HS-5 (cell line): ENCODE measurements at places on chromosomes 2 and 18.
A peak's percentile ranks its signal among the peaks of the same experiment; 100 is the strongest.

GRCh38 chr2:10520154-10520553 is 72.0 kb upstream of the ODC1 start:
- no peak for DNase-seq

DNA sequence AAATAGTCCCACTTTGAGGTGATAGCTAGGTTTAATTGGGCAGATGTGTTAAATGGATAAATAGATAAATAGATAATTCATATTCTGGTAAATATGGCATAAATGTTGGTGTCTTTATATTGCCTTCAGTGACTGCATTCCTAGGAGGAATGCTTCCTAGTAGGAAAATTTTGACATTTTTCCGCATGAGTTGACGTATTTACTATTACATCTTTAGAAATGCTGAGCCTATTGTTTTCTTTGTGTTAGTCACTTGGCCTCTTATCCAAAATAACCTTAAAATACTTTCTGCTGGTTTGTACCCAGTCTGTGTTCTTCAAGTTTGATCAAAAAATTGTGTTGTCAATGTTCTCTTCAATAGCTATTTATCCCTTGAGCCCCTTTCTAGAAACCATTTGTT is 495.6 kb upstream of the ZEB2 start:
- no peak for DNase-seq

GRCh38 chr2:138003411-138003810 is 39.1 kb downstream of the HNMT start:
- no peak for DNase-seq

GRCh38 chr2:168663993-168664392 is 138.4 kb upstream of the NOSTRIN start:
- DNase-seq: no peak

DNA sequence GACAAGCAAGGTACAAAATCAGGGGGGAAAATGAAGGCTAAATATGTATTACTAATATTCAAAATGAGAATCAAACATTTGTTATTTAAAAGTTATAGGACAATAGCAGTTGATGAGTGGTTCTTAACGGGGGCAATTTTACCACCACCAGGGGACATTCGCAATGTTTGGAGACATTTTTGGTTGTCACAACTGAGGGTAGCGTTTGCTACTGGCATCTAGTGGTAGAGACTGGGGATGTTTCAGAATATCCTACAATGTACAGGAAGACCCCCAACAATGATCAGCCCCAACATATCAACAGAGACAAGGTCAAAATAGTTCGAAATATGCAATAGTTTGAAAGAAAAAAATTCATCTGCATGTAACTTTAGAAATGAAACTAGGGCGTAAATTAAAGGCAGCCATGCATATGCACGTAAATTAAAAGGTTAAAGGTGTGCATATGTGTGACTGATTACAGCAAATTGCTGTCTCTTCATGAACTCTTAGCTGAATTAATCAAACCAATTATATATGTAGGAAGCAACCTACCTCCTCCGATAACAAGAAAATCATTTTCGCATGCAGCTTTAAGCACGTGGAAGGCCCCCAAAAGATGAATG is 61.2 kb upstream of the CUL3 start:
- DNase-seq: no peak

GRCh38 chr2:57515366-57515765 is 531.2 kb upstream of the VRK2 start:
- no peak for DNase-seq

GRCh38 chr18:75211626-75211952 is 992 bp downstream of the TSHZ1 start:
- DNase-seq: no peak

DNA sequence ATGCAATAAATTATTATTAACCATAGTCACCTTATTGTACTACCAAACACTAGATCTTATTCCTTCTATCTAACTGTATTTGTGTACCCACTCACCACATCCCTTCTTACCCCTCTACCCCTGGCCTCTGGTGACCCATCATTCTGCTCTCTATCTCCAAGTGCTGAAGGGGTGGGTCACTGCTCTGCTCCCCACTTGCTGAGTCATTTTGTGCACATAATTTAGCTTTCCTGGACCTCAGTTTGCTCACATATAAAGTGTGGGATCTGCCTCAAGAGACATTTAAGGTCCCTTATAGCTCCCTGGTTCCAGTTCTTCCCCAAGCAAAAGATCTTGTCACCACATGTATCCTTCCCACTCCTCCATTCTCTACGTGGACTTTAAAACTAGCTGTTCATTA is 169.4 kb downstream of the ZNF385B start:
- DNase-seq: no peak

DNA sequence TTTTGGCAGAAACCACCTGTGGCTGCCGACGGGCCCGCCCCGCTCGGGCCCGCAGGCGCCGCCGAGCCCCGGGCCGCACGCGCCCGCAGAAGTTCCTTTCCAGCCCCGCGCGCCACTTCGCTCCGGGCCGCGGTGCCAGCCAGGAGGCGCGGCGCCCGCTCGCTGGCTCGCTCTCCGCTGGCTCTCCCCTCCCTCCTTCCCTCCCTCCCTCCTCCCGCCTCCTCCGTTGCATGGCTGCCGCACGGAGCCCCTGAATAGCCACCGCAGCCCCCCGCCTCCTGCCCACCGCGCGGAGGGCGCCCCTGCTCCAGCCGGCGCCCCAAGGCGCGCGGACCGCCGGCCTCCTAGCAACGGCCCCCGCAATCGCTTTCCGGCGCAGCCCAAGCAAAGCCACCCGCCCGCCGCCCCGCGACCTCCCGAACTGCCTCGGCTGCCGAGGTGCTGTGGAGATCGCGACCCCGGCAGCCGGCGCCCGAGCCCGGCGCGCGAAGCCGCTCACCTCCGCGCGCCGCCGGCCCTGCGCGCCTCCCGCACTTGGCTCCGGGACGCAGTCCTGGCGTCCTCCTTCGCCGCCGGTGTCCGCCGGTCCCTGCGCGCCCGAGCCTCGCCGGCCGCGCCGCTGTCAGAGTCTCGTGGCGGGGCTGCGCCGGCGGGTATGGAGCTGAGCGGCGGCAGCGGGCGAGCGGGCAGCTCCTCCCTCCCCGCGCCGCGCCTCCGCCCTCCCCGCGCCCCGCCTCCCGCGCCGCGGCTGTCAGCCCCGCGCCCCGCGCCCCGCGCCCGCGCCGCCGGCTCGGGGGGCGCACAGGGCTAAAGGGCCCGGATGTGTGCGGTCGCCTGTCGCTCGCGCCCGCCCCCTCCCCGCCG is at the start of gene ZBTB7C:
Gene ZBTB7C (minus strand): TSS at position 657 of the 864 bp plus-strand sequence.
- DNase-seq: no peak

GRCh38 chr2:152861349-152861942 is 143.0 kb downstream of the ARL6IP6 start:
- no peak for DNase-seq

DNA sequence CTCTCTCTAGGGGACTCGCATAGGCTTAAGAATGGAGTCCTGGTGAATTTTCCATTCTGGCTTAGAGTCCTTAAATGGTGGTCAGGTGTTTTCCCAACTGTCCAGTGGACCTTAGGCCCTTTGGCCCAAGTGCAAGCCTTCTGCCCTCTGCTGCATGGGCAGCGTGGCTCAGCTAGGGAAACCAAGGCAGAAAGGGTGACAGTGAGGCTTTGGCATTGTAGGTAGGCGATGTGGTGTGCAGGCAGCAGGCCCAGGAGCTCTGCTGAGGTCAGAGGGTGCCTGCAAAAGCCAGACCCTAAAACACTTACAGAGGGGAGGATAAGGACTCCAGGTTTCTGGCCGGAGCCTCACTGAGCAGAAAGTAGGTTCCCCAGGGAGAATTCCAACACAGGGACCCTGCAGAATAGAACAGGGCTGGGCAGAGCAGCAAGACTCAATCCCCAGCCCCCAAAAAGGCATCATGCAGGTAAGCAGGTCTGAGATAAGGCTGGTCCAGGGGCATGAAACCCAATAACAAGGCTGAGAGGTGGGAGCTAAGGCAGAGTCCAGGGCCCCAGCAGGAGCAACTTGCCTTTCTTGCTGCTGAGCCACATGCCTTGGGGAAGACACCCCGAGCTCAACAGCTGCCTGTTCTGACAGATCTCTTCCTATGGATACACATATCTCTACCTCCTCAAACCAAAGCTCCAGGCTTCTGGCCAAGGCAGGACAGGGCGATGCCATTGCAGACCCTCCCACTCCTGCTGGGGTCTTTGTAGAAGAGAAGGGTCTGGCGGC is 199.7 kb downstream of the TNS1 start:
- no peak for DNase-seq

- no peak for DNase-seq
These were observed 116.5 kb upstream of the OTOS start for GRCh38 chr2:240256704-240257637.

GRCh38 chr2:129876541-129876940 is 102.9 kb upstream of the RAB6C start:
- DNase-seq: no peak

DNA sequence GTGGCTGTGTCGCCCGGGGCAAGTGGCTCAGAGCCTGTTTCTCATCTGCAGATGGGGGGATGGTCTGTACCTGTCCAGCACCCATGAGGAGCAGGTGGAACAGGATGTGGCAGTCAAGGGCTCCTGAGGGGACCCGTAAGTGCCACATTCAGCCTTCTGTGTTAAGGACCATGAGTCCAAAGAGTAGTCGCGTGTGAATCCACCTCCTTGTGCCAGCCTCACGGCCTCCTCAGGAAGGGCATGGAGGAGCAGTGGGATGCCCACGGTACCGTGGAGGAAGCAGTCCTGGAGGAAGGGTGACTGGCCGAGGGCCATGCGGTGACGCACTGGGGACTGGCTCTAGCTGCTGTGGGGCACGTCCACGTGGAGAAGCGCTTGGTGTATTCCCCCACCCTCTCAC is 61.1 kb downstream of the ODC1 start:
- no peak for DNase-seq

- DNase-seq: no peak
These were observed 142.0 kb downstream of the ZEB2 start for GRCh38 chr2:144377914-144378313.

DNA sequence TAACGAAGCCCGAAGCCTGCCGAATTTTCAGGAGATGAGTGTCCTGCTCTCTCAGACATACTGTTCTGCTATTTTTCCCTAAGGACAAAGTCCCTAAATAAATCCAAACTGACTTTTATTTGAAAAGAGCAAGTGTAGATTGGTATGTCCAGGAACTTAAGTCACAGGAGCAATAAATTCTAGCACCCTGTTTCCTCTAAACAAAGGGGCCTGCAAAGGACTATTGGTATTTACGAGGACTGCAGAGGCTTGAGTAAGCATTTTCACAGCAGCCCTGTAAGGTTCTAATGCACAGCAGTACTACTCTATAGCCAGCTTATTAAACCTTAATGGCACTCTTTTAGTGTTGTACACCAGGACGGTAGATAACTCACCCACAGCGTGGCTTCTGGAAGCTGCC is 740.3 kb downstream of the NRXN1 start:
- DNase-seq: no peak

DNA sequence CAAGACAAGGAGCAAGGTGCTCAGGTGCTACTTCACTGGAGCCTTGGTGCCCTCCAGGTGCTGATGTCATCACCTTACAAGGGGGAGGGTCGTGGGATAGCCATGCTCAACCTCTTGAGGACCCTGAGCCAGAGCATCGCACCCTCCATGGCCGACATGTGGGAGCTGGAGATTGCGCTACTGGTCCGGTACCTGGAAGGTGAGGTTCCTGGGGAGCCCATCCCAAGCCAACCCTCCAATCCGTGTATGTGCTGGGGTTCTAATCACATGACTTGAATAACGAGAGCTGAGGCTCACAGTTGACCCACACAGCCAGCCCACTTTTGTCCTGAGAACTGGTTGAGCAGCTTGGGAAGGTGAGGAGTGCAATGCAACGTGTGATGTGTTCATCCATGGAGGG is 25.9 kb downstream of the MROH2A start:
- no peak for DNase-seq

DNA sequence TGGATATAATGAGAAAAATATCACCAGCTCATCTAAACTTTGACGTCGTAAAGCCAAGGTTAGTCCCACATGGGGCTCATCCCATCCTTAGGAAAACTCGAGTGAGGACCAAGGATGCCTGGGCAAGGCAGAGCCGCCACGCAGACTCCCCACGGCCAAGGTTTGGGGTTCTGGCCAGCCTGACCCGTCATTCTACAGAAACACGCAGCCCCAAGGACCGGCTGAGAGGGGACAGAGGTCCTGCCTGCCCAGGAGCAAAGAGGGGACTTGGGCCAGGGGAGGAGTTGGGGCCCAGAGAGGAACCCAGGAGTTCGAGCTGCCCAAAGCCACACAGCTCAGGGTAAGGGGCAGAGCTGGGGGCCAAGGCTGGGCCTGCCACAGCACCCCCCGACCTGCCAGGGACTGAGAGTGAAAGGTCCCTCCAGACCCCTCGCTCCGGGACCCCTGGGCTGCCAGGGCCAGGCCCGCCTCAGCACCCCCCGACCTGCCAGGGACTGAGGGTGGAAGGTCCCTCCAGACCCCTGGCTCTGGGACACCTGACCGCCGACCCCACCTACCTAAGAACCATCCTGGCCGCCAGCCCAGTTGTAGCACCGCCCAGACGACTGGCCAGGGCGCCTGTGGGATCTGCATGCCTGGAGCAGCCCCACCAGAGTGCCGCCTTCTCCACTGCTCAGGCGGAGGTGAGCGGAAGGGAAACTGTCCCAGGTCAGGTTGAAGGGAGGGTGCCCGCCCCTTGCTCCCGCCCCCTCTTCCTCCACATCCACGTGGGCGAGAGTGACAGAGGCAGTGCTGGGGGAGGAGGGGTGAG is at the start of gene PDCD1:
Gene PDCD1 (minus strand): TSS at position 689 of the 811 bp plus-strand sequence. CDS start 56 bp downstream, at position 633.
- DNase-seq: no peak

DNA sequence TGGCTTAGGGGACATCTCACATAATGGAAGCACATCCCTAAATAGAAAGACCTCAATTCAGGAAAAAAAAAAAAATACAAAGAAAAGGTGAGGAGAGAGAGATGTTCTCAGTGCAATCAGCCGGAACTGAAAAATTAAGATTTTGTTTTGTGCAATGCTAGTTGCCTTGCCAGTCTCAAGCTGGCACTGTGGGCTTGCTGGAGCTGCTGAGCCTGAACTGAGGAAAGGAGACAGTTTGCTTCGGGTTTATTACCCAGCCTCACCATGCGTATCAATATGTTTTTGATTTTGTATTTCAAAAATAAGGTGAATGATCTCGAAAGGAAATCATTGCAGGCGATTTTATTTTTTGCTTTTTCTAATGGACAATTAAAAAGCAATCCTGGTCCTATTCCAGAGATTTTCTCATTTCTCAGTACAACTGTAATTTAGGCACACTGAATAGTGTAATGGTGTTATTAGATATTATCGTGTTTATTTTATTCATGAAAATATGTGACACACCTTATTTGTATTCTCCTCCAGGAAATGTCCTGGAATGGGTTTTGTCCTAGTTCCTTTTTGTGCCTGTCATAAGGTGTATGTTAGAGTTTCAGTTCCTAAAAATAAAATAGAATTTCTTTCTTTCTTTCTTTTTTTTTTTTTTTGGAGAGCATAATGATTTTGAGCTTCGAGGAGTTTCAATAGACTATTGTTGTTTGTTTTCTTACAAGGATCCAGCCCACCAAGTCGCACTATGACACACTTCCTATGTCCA is 72.8 kb upstream of the ZEB2 start:
- DNase-seq: no peak

DNA sequence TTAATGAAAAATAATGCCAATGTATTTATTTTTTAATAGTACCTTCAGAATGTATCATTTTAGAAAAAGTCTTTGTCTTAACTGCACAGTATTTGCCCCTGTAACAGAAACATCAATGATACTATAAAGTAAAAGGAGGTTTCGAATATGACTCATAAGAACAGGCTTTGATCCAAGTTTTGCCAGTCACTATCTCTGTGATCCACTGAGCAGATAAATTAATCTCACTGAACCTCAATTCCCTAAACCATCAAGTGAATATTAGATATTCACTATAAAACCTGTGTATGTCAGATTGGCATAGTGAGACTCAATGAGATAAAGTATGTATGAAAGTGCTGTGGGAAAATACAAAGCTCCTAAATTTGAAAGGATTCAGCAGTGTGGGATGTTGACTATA is 292.1 kb downstream of the EXOC6B start:
- peak; percentile 51 for DNase-seq

GRCh38 chr2:61443342-61444041 is 27.4 kb downstream of the USP34 start:
- DNase-seq: no peak
